LoVo (cell line): ENCODE measurements at places on chromosomes 2 and 18.

DNA sequence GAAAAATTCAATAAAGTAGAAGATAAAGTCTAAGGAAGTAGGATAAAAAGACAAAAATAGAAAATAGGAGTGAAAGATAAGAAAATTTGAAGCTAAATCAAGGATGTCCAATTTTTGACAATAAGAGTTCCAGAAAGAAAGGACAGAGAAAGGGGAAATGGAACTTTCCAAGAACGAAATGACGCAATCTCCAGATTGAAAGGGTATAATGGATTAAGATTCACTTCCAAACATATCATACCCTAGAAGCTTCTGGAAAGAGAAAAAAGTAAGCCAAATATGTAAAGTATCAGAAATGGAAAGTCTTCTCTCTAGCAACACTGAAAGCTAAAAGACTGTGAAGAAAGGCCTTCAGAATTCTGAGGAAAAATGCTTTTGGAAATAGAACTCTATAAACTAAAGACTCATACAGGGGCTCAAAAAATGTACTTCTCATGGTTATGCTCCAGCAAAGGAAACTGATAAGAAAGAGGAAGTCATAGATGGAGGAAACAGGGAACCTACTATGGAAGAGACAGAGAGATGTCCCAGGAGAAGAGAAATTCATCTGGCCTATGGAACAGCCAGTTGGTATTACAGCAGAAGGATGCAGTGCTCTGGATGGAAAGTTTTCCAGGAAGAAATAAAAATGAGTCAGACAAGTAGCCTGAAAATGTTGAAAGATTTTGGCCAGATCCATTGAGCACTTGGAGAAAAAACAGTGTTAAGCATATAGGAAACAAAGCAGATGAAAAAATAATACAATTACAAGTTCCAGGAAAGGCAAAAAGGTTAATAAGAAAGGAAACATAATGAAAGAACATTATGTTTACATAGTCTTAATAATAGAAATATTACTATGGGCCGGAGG lies 20.1 kb downstream of the CASP8 start:
- DNase-seq, result no peak

- peak; percentile 87 for DNase-seq
Observed at GRCh38 chr2:37156857-37157714, at the start of gene EIF2AK2. EIF2AK2 (minus strand) TSS chr2:37156980; CDS start chr2:37147806, 9,174 bp downstream.

DNA sequence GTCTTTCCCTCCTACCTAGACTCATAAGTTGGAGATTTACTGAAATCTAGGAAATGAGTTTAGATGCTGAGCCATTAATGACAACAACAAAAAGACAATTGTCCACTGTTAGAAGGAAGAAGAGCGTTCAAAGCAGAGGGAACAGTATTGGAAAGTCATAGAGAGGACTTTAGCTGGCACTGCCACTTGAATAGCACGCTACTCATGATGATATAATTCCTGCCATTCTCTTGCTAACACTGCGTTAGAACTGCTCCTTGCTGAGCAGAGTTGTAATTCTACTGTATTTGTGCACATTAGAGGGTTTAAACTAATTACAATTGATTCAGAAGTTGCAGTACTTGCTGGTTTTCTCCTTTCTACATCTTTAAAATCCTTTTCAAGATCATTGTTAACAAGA lies 9.0 kb upstream of the AFTPH start:
- no peak for DNase-seq

- no peak for DNase-seq
Observed at GRCh38 chr2:224764565-224765236, 48.5 kb upstream of the CCDC195 start.

DNA sequence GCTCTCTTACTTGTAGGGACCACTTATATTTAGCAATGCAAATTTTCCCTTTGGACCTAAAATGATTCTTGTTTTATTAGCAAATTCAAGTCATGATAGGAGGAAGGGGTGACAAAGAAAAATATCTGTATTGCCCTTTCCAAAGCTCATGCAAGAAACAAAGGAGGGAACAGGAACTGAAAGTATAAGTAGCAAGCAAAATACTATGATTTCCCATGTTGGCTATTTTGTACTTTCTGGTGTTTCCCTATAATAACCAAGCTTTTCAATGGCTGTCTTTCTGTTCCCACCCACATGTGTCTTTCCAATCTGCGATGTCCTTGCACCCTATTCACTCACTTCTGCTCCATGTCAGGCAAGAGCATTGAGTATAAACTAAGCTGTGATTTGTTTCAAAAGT lies 279.7 kb downstream of the RNF144A start:
- no peak for DNase-seq

DNA sequence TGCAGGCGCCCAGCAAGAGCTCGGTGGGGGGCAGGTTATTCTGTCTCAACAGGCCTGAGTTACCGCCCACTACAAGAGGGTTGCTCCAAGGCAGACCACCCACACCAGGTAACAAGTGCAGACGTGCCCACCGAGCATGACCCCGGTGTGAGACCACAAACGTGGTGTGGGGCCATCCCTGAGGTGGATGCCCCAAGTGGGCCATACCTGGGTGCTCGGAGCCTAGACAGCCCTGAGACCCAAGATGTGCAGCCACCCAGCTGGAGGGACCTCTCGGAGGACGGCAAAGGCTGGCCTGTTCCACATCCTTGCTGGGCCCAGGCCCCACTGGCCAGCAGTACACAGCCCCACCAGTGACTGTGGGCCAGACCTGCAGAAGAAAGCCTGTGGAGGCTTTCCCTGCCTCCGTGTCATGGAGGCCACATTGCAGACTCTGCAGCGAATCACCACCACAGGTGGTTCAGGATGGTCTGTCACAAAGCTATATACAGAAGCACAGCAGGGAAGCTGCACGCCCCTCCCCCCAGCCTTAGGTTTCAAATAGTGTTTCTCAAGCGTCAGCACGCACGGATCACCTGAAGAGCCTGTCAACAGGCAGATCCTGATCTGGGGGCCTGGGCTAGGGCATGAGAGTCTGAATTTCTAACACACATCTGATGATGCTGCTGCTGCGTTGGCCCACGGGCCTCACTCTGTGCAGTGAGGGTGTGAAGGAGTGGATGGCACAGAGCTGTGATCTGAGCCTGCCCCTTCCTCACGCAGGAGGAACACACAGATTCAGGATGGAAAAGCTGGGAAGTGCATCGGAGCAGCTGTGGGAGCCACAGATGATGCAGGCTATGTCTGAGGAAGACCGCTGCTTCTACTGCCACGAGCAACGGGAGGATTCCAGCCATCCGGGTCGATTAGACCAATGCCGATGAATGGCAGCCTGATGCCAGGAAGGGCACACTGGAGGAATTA lies 96.8 kb downstream of the UXS1 start:
- no peak for DNase-seq

DNA sequence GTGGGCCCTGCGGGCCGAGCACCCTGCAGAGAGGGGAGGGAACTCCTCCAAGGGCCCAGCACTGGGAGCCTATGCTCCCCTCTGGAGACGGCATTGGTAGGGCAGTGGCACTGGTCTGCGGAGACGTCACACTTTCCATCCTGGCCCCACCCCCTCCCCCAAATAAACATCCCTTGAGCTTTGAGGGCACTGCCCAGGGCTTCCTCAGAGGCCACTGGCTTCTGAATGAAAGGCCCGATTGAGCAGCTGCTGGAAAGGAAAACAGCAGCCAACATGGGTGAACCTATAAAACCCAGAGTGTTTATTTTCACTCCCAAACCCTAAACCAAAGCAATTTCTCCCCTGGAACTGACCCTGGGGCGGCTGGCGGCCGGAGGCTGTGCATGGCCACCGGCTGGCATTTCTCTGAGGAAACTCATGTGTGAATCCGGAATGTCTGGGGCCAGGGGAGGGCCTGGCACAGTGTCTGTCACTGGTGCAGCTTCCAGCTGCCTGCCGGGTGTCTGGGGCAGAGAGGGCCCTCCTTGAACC lies 138.9 kb downstream of the DYSF start:
- DNase-seq, result no peak

DNA sequence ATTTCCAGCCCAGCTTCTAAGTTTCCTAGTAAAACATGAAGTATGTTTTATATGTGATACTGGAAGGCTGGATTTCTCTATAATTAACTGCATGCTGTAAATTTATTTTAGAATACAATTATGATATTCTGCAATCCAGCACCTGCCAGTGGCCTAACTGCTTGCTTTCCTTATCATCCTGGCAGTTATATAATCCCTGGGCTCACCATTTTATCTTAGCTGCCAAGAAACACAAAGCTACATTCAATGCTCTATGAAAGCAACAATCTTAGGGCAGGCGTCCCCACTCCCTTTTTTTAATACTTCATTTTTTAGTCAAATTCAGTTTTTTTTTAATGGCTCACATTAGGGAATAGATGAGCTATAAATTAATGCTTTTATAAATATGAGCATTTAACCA lies 38.4 kb upstream of the UBXN4 start:
- DNase-seq, result no peak

DNA sequence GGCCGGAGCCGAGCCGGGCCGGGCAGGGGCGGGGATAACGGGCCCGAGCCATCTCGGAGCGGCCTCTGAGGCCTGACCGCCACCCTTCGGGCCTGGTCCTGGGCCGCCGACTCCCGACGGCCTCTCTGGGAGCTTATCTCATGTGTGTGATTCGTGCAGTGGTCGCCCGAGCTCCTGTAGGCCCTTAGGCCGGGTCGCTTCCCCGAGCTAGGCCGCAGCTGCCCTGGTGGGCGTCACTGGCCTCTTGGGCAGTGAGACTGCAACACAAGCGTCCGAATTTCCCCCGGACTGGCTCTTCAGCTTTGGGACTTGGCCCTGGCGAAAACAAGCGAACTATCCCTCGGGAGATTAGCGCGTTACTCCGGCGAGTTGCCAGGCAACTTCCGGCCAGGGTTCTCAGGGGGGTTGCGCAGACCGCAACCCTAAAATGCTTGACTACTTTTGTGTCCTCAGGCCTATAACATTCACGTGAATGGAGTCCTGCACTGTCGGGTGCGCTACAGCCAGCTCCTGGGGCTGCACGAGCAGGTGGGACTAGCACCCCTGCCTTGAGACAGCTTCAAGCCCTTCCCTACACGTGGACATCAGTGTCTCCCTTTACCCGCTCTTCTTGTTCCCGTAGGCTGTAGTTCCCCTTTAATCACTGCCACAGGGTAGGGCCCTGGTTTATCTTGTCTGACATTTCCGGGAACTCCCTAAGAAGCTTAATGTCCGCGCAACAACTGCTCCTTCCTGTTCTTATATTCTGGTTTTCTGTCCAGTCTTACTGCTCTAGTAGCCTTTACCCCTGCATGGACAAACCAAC lies 602 bp downstream of the SNX17 start:
- DNase-seq, result peak; percentile 25
